ENCODE measurements at places on chromosomes 16 and 17.

- DNase-seq: no peak
Measured at GRCh38 chr17:46135126-46135812, 58.0 kb downstream of the KANSL1 start.

DNA sequence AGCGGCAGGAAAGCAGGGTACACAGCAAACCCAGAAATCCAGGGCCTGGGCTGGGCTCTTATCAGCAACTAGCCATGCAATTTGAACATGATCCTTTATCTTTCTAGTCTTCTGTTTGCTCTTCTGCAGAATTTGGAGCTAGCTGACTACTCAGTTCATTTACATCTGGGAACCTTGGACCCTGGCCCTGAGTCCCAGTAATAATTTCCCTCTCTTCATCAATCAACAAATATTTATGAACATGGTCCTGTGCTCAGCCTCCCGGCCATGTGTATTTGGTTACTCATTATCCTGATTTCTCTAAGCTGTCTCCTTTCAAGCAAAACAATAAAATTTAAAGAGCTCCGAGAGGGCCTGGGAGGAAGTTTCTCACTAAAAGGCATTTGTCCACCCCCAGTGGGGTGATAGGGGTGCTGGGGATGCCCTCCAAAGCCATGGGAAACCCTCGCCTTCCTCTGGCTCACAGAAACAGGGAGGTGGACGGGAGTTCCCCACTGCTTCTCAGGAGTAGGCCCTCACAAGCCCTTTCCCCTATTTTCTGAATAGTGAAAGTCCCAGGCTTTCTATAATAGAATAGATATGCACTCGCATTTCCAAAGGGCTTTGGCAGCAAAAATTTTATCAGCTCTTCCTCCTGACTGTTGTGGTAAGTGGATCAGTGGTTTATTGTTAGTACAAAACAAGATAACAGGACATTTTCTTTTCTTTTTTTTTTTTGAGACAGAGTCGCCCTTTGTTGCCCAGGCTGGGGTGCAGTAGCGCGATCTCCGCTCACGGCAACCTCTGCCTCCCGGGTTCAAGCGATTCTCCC, 6.9 kb upstream of the WDR59 start:
- no peak for DNase-seq

DNA sequence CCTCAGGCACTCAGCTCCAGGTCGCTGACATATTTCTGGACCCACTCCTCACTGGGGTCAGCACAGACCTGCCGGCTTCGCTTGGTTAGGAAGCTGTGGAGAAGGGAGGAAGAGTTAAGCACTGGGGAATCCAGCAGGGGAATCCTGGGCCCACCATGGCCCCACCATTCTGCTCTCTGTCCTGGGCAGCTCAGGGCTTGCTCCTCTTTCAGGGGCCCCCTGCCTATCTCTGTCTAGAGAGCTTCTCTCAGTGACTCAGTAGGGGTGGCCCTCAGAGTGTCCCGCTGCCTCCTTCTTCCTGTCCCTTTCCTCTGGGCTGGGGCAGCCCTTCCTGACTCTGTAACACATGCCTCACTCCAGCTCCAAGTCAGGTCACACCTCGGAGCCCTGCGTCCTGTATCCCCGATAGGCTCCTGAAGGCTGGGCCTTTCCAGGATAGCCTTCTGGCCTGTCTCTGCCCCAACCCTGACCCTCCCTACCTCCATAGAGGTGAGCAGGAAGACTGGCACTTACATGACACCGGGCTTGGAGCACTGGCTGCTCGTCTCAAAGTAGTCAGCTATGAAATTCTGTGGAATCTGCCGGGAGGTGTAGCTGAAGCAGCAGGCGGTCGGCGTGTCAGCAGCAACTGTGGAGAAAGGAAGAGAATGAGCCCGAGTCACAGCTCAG, 1.1 kb downstream of the CCL3 start:
- DNase-seq: no peak

DNA sequence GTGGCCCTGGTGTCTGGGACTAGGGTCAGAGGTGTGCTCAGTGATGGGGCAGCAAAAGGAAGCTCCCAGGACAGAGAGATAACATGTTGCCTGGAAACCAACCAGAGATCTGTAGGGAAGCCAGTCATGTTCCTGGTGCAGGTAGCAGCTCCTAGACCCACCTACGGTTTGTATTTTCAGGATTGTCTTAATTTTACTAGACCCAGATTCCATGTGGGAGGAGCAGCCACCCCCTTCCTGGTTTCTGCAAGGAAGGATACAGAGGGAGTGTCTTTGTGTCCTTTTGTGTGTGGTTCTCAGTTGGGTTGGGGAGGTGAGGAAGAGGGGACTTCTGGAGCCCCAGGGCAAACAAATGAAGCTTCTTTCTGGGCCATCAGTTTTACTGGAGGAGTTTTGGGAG, 53.9 kb downstream of the MGAT5B start:
- no peak for DNase-seq

DNA sequence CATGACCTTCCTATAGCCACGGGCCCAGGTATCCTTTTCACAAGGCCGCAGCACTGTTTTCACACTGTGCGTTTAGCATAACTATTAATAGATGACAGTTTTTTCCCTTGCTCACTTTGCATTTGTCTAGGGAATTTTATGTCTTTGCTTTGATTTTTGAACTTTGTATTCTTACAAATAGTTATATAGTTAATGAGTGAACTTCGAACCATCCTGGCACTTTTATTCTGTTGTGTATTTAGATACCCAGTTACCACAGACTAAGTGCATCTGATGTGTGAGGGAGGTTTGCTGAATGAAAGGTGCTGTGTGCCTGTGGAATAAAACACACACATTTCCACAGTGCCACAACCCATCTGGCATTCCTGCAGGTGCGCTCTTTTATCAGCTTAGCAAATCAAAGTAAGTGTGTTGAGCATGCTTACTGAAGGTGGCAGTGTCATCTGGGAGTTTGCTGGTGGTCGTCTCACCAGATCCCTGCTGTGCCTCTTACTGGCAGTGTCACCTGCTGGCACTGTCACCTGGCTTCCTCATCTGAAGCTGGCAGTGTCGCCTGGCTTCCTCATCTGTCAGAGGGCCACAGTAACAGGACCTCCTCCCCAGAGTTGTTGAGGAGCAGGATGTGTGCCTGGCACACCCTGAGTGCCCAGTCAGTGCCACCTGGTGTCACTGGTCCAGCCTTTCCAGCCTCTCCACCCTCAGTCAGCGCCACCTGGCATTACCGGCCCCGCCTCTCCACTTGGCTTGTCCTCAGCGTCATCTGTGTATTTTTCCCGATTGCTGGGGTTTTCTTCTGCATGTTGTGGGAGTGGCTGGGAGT, 37.6 kb downstream of the USP10 start:
- DNase-seq: no peak

GRCh38 chr17:16906680-16907079, 65.2 kb downstream of the TNFRSF13B start:
- DNase-seq: no peak

Measured in activated CD8-positive, alpha-beta memory T cell treated with anti-CD3 and anti-CD28 coated beads for 1 hour (primary cell).